ENCODE measurements at places on chromosomes 11 and 22. TPM values are rescaled to one million over a fixed set of nuclear protein-coding genes. Genes with fewer than 3 reads are reported as not detected.

GRCh38 chr22:29907753-29908515, 25.0 kb downstream of the MTMR3 start:
- DNase-seq = peak; percentile 90

TPCN2 gene
- total RNA-seq = 14.0 TPM

C11orf91 gene
- not detected for total RNA-seq

CFAP68 gene
- total RNA-seq = 13.1 TPM

GRCh38 chr22:33562501-33562900, 357.8 kb downstream of the LARGE1 start:
- no peak for DNase-seq

DNA sequence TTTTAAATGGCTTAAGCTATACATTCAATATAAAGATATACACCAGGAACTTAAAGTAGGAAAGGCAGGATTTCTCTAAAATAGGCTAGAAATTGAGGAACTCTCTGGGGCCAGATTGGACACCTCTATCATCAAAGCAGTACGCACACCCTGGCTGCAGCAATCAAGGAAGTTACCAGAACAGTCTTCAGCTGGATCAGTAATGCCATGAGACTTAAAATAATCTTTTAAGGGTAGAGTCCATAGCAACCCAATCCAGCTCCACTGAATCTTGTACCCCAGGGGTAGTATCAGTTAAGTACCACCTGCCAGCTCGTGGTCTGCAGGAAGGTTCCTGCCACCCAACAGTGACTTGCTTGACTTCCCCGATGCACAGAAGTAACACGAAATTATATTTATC, 3.0 kb downstream of the RDX start:
- no peak for DNase-seq

DNA sequence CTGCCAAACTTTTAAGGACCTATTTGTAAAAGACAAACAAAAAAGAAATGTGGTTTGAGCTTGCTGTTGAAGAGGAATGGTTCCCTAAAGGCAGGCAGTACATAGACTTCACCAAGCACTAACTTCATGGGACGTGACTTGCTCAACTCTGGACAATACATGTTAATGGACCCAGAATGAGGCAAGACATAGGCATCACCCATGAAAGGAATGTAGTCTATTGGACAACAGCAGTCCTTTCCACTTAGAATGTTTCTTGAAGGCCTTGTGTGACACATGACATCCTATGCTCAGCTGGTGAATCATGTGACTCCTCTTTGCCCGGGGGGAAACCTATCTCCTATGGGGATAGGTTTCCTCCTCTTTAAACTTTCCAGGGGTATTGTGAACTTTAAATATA, 246.4 kb upstream of the BLID start:
- DNase-seq = no peak

DNA sequence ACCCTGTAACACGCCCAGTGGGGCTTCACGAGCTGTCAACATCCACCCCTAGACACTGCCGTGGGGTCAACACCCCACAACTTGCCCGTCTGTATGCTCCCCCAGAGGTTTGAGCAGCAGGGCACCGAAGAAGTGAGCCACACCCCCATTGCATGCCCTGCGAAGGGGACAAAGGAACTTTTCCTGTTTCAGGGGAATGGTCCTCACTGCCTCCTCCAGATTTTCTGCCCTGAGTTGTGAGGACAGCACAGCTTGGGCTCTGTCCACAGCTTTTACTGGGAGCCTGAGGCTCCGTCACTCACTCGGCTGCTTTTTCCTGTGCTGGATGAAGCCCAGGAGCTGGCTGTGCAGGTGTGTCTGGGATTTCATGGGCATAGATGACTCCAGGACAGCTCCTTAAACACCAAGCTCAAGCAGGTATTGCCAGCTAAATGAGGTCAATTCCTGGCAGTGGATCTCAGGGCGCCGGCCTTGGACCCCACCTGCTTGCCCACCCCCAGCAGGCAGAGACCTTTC, 40.2 kb upstream of the CCDC188 start:
- no peak for DNase-seq

- no peak for DNase-seq
Measured at GRCh38 chr11:103528046-103528445, 418.8 kb downstream of the DYNC2H1 start.

- no peak for DNase-seq
Measured at GRCh38 chr11:58770166-58770565, 38.4 kb upstream of the GLYAT start.

- no peak for DNase-seq
Measured at GRCh38 chr11:72534371-72535193, 100.3 kb upstream of the CLPB start.

DNA sequence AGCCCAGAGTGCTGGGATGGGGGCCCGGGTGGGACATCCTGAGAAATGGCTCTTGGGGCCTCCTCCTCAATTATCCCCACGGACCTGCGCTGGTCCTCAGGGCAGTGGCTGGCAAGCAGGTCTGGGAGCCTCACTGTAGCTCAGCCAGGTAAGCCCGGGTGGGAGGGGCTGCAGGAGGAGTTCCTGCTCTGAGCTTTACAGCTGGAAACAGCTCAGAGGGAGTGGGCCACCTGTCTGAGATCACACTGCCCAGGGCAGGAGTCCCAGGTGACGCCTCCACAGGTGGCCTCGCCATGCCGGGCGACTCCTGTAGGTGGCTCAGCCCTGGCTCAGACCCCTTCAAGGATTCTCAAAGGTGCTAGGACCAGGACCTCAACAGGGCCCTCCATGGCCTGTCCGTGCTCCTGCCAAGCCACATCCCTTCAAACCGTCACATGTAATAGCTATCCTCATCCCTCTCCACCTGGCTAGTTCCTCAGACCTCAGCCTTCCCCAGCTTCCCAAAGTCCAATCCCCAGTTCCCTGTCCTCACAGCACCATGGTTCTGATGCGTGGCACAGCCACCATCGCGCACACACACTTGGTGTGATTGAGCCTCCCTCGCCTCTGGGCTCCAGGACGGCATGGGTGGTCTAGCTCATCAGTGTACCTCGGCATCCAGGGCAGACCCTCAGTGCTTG, 3.6 kb upstream of the TSSK2 start:
- DNase-seq = no peak

GRCh38 chr11:105718641-105719040, 108.8 kb downstream of the GRIA4 start:
- no peak for DNase-seq

DNA sequence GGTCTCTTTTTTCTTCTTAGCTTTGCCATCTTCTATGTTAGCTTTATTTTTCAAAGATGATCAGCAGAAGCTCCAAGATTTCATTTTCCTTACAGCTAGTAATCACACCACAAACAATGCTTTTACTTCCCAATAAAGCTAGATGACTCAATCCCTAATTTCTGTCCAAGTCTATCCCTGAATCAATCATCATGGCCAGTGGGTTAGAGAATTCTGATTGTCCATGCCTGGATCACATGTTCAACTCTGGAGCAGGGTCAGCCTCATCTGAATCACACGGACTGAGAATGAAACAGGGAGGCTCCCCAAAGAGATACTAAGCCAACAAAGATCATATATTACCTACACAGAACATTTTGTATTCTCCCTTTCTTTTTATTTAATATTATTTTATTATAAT, 79.6 kb downstream of the BBOX1 start:
- DNase-seq = no peak

- DNase-seq = no peak
Measured at GRCh38 chr11:27395556-27396258, 32.7 kb upstream of the CCDC34 start.

- no peak for DNase-seq
Measured at GRCh38 chr11:133832991-133833897, 12.1 kb downstream of the SPATA19 start.

GRCh38 chr11:61091373-61092279, 10.7 kb upstream of the CD5 start:
- DNase-seq = no peak

DNA sequence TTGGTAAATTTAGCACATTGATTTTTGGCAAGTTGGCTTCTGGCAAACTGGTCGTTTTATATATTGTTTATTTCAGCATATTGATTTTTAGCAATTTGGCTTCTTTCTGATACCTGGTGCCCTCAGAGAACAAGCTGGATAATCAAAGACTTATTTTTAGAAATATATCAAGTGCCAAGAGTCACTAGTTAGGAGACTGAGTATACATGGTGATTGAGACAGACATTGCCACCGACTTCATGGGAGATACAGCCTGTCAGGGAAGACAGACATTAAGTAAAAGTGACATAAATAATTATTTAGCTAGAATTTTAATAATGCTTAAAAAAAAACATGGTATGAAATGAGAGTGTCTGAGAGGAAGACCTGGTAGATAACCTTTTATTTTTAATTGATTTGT, 242.3 kb upstream of the MTNR1B start:
- DNase-seq = no peak

PHLDA2 gene
- total RNA-seq = 1.1 TPM

SLC6A5 gene
- not detected for total RNA-seq

- no peak for DNase-seq
Measured at GRCh38 chr22:48605856-48606481, 1221.7 kb downstream of the BRD1 start.

CDC42BPG gene
- 4.3 TPM for total RNA-seq

SLC37A4 gene
- 5.2 TPM for total RNA-seq
